ENCODE measurements at places on chromosomes 5 and 9. TPM values are rescaled to one million over a fixed set of nuclear protein-coding genes. Genes with fewer than 3 reads are reported as not detected.

- no peak for DNase-seq
These were observed 21.6 kb downstream of the RNF145 start for GRCh38 chr5:159187719-159188118.

DNA sequence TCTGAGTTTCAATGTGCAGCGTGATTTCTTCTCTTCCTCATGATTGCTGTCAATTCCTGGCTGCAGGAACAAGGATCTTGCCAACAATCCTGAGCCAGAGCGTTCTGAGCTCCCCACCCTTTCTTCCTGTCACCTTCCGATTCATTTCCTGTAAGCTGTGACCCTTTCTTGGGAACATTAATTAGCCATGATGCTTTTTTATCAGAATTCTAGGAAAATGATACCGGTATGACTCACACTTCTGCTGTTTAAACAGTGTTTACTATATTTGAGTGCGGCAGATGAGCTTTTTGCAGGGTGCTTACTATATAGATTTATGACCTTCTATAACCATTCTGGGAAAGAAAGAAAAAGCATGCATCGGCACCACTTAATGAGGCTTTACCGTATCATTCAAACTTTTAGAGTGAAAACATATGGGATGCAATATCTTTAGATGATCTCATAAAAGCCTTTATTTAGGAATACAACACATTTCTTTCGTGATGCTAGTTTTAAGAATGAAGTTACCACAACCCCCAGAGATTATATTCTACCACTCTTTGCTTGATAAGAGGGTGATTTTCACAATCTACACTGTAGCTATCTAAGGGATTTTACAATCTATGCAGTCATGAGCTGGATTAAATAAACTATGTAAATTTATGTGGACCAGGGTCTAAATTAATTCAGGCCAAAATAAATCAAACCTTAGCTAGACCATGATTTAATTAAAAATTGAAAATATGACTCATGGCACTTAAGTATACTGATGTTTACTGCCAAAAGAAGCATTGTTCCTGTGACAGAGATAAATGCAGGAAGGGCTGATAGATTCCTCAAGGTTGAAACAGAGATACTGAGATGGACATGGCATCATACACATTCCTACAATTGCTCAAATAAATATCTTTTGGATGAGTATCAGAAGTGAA lies 38.0 kb upstream of the OSMR start:
- DNase-seq, result no peak

DNA sequence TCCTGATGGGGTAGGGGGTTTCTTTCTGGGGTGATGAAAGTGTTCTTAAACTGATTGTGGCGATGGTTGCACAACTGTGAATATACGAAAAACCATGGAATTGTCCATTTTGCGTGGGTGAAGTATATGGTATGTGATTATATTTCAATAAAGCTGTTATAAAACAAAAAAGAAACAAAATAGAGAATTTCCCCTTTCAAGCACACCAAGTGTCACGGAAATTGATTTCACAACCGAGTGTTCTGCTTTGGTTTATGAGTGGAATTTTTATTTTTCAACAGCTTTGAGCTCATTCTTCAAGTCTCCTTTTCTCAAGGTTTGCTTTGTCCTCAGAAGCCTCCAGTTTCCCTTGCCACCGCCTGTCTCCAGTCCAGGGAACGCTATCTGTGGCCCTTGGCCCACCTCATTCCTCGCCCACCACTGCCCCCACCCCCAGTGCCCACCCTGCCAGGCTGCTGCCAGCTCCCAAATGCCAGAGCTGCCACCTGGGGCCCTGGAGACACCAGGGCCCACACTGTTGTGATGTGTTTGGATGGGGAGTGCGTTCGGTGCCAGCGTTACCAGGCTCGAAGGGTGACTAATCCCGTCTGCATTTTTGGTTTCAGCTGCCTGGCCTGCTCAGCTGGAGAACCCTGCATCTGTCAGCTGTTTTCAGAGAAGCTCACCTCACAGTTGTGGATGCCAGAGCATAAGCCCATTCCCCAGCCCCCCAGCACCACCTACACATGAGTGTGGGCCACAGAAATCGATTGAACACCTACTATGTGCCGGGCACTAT lies 30.4 kb downstream of the DUSP1 start:
- no peak for DNase-seq

DNA sequence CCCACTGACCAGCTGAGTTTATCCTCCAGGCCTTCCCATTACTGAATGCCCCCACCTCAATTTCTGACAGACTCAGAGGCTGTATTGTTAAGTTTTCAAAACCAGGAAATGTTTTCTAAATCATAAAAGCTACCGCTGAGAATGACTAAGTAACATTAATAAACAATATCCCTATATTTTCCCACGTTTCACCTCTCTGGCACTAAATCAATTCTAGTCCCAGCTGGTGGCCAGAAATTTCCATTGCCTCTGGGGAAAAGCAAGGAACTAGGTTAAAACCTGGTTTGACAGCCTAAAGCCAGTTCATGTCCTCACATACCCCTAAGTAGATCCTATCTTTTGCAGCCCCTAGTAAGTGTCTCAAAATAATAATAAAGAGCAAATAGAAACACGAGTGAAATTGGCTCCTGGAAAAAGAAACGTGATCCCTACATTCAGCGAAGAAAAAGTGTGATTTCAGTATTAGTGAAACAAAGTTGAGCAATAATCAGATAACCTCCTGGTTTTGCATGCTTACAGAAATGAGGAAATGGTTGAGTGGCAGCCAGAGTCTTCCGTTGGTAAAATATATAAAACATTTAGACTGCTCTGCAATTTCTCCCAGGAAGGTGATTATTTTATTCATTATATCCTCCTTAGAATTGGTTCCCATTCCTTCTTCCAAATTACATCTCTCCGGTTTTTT lies 110.9 kb downstream of the ESM1 start:
- no peak for DNase-seq

DNA sequence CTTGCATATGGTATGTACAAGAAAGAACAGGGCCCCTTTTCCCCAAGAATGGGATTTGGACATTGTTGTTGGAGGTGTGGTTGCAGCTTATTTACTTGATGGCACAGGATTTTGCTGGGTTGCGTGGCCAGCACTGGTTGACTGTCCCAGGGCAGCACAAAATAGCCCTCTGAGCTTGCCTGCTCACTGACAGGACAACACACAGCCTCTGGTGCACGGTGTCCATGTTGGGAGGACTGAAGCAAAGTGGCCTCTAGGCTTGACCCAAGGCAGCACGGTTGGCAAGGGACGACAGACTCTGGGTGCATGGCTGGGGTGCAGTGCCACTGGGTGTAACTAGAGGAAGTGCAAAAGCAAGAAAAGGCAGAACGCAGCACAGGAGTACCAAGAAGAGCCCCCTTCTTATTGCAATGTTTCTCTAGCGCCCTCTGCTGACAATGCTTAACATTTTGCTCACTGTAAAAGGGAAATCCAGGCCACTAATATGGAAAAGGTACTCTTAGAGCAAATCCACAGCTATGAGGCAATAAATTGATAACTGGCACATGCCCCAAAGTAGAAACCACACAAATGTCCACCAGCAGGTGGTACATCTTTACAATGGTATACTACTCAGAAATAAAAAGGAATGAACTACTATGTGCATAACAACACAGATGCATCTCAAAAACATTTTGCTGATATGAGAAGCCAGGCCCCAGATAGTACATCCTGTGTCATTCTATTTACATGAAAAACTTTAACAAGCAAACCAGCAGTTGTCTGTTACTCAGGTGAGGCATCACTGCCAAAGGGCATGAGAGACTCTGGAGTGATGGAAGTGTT lies 47.4 kb upstream of the BARX1 start:
- DNase-seq, result peak; percentile 14

DNA sequence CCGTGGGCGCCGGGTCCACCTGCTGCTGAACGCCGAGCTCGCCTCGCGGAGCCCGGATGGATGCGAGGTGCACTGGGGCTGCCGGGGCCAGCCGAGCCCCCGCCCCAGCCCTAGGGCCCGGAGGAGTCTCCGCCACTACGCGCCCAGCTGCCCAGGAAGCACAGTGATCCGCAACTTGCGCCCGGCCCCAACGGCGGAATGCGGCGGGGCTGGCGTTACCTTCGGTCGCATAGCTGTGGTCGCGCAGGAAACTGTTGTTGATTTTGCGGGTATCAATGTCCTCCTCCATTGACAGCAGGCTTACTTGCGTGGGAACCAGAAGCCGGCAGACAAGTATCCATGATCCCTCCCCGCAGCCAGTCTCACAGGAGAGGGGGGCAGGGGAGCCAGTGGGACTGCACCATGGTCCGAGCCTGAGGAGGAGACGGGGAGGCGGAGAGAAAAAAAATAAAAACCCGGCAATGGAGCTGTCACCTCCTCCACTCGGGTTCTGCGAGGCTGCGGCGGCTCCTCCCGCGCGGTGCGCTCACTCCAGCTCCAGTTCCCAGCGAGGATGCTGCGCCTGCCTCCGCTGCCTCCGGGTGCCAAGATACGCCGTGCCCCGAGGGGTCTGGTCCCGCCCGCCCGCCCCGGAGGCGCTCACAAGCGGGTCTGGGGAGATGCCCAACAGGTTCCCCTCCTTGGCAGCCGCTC lies 628 bp downstream of the PPP2R2B start:
- no peak for DNase-seq

DNA sequence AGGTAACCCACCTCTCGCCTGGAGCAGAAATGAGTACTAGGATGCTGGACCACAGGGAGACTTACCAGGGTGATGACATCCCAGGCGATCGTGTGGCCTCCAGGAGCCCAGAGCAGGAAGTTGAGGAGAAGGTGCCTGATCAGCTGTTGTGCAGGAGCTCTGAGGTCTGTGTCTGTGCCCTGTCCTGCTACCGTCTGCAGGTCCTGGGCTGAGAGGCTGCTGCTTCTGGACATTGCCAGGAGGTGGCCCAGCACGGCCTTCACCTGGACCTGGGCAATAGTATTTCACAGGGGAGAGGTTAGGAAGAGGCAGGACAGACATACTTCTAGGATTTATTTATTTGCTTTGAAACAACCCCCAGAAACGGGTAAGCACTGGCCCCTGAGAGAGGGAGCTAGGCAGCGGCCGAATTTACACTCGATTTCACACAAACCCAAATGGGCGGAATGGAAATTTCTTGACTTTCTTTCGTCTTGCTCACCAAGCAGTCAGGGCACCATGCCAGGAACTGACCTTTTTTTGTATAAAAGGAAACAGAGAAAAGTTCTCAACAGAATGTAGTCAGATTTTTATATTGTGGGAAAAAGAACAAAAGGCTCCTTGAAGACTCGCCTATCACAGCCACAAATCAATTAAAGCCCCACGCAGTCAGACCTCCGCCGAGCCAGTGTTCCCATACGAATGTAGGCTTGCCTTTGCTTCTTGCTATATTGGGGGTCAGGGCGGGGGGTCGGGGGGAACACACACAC lies 210.3 kb downstream of the FANCC start:
- DNase-seq, result no peak

DNA sequence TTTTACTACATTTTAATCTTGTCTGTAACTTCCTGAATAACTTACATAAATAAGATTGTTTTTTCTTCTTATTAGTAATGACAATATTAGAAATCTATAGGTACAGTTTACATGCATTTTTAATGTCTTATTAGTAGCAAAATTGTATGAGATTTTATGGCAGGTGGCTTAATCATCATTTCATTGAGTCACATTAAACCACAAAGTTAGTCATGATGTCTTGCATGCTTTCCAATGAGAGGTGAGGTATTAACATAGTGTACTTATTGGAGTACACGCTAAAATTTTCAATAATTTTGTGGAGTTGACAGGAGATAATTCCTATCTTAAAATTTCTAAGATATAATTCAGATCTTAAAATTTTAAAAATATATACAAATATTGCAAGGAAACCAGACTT lies 989.6 kb upstream of the ARRDC3 start:
- no peak for DNase-seq

DNA sequence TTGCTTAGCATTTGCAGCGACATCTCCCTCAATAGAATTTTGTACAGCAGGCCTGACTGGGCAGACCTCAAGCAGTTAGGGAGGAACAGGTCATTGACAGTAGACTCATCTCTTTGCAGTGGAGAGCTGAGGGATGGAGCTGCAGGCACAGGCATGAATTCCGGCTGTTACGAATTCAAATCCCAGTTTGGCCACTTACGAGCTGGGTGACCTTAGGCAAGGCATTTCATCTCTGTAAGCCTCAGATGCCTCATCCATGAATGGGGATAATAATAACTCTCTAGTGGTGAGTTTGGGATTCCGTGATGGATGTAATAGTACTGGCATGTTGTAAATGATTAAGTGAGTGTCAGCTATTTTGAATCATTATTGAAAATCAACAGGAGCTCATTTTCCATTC lies 195.3 kb downstream of the SEMA6A start:
- no peak for DNase-seq

DNA sequence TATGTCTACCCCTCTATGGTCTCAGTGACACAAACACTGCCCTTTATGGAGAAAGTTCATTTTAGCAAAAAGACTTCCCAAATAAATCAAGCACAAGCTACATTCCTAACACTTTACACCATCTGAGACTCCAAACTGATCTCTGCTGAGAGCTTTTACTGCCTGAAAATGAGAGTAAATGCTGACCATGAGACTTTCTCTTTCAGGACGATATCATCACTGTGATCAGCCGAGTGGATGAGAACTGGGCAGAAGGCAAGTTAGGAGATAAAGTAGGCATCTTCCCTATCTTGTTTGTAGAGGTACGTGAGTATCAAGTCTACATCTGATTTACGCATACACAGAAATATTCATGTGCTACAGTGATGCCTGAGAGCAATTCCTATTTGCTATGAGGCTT lies 67.5 kb downstream of the SH3RF2 start:
- no peak for DNase-seq

DNA sequence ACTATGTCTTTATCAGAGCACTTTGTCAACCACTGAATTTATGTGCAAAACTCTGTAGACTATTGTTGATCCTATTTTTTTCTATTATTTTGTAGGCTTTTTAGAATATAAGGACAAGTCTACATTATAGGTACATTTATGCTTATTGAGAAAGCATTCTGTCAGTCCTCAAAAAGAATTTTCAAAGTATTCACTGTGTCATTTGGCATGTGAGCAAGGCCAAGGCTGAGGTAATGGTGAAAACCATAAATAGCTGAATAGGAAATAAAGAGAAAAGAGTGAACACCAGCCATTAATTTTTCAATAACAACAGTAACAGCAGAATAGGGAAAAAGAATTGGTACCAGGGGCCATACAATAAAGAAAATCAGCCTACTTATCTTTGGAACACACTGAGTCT lies 21.0 kb downstream of the SKIC3 start:
- no peak for DNase-seq

Gene AKNA
- 387 TPM for total RNA-seq

Gene ENTR1
- total RNA-seq, result 66.6 TPM

Gene INSL4
- total RNA-seq, result not detected

Gene USP20
- 118 TPM for total RNA-seq

Gene AIF1L
- total RNA-seq, result not detected

Gene PRSS3
- total RNA-seq, result not detected

Gene LCN6
- not detected for total RNA-seq

Gene KIAA1958
- total RNA-seq, result 6.7 TPM

Gene PCA3
- not detected for total RNA-seq

Gene IL5
- 1.6 TPM for total RNA-seq
